HTR-8/SVneo (cell line): ENCODE measurements at places on chromosomes 3 and 15.

DNA sequence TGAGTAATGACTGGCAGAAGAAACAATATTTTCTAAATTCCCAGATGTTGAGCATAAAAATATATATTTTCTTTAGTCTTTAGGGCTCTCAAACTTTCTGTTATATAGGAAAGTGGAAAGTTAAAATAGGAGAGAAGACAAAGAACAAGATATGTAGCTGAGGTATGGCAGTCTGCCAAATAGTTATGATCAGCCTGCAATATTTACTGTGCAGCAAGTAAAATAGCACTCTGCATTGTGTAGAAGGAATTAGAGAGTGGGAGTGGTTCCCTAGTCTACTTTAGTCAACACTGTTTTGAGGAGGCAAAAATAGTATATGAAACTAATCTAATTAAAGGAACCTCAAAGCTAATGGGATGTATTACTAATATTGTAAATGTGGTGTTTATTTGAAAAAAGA, 978.1 kb upstream of the ALCAM start:
- DNase-seq: no peak

GRCh38 chr3:189084620-189085019, 87.2 kb upstream of the TPRG1 start:
- DNase-seq: no peak

DNA sequence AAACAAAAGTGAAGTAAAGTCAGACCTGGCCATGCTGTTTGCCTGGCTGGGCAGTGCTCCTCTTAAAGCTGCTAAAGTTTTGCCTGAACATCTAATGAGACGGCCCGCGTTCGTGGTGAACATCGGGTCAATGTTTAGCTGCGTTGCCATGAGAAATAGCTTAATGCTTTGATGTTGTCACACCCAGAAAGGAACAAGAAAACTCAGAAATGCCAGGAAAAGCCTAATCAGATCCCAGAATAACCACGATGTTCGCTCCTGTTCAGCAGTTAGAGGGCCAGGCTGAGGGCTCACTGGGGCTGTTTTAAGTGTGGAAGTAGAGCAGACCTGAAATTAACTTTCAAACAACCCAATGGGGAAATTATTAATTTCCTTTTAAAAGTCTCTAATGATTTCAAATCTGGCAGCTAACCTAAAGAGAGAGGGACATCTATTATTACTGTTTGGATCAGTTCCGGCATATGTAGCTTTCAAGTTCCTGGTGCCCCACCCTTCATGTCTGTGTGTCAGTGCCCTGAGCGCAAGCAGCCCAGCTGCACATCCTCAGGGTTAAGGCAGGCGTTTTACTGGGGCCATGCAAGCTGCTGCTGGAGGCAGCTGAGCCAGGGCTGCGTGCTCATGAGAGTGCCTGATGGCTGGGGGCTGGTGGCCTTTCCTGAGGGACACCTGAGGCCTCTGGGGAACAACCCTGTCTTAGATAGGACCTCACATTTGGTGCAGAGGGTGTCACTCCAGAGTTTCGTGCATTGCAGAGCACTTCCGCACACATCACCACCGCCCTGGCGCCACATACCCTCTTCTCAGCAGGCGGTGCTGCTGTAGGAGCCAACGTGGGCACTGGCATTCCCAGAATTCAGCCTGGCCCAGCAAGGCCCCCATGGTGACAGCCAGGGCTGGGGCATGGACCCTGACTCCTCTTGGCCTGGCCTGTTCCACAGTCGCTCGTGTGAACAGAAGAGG, 76.6 kb downstream of the LRRK1 start:
- no peak for DNase-seq

DNA sequence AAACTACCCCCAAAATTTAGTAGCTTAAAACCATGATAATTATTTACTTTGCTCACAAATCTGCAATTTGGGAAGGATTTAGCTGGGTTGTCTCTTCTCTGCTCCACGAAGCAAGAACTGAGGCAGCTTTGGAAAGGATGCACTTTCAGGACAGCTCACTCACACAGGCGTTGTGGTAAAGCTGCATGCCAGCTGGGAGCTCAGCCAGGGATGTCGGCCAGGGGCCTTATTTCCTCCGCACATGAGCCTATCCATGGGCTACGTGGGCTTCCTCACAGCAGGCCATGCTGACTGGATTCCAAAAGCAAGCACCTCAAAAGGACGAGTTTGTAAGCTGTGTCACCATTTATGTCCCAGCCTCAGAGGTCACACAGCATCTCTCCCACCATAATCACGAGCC, 301.3 kb upstream of the IGF1R start:
- no peak for DNase-seq

DNA sequence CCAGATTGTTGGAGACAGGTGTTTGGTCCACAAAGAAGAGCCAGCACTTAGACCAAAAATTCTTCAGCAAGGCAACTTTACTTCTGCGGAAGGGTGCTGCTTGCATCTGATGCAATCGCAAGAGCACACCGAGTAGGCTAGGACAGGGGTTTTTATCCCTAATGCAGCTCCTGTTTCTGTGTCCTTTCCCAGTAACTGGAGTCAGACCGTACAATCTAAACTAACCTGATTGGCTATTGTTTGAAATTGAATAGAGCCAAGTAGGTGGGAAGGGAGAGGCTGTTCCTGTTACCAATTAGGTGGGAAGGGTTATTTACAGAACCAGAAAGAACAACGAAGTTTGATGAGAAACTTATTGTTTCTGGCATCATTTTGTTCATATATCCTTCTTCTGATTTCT, 77.6 kb downstream of the CHCHD4 start:
- DNase-seq: no peak

- DNase-seq: no peak
Observed at GRCh38 chr3:4980229-4981203, 1.3 kb downstream of the BHLHE40 start.

DNA sequence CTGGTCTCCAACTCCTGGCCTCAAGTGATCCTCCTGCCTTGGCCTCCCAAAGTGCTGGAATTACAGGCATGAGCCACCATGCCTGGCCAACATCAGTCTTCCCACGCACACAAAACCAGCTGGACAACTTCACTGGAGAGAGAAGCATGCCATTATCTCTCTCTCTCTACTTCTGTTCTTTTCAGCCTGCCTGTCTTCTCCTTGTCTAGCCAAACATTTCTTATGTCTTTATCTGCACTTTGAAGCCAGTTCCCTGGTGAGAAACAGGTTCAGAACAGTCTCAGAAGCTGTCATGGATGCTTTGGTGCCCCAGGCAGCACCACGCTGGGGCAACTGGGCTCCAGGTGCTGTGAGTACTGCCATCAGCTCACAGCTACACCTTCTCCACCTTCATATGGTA, 79.8 kb downstream of the PRICKLE2 start:
- DNase-seq: no peak

GRCh38 chr3:43857361-43858293, 166.9 kb downstream of the ABHD5 start:
- DNase-seq: no peak

DNA sequence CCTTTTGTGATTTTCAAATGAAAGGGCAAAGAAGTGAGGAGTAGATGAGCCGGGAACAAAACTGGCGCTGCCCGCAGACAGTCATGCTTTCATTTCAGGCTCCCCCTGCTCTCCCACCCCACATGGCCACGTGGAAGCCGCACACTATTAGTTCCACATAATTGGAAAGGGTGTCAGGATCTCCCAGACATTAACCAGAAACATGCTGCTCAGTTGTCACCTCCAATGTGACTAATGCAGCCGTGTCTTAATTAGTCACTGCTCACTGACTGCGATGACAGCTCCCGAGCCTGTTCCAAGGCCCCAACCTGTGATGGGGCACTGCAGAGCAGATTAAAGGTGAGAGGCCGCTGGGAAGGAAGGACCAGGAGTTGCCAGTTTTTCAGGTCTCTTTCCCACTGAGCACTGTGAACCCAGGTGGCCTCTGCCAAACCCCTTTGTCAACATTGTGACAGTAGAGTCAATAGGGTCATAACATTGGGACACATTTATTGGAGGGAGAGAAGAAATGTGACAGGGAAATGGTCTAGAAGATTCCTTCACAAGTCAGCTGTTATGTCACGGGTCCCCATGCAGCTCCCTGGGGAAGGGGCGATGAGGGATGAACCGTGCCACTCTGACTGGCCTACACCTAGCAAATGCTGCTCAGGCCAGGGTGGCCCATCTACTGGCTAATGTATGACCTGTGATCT, 38.6 kb upstream of the SFMBT1 start:
- DNase-seq: no peak

DNA sequence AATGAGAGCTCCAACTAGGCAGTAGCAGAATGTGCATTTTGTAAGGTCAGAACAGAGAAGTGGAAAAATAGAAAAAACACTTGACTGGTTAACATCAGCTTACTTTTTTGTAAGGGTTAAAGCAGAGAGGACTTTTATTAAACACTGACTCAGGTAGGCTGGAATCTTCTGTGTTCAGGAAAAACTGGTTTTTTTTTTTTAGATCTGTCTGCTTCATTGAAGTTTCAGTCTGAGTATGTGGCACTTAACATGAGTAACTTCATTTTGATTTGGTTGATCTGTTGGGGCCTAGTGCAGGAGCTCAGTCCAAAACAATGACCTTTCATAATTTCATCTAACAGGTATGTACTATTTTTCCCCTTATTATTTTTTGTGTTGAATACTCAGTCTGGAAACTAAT, 141.1 kb downstream of the DOCK3 start:
- no peak for DNase-seq

- no peak for DNase-seq
Observed at GRCh38 chr3:186782542-186783057, 777 bp upstream of the EIF4A2 start.

GRCh38 chr3:152076148-152076547, 192.6 kb upstream of the MBNL1 start:
- DNase-seq: no peak

- DNase-seq: no peak
Observed at GRCh38 chr15:40232625-40233070, 6.2 kb upstream of the PAK6 start.

GRCh38 chr3:177525414-177525813, 328.1 kb upstream of the TBL1XR1 start:
- DNase-seq: no peak

GRCh38 chr15:66629817-66630576, 64.2 kb upstream of the LCTL start:
- no peak for DNase-seq

- DNase-seq: no peak
Observed at GRCh38 chr3:12421132-12421531, 63.1 kb upstream of the TSEN2 start.

- no peak for DNase-seq
Observed at GRCh38 chr3:179981646-179982045, 55.1 kb downstream of the PEX5L start.

DNA sequence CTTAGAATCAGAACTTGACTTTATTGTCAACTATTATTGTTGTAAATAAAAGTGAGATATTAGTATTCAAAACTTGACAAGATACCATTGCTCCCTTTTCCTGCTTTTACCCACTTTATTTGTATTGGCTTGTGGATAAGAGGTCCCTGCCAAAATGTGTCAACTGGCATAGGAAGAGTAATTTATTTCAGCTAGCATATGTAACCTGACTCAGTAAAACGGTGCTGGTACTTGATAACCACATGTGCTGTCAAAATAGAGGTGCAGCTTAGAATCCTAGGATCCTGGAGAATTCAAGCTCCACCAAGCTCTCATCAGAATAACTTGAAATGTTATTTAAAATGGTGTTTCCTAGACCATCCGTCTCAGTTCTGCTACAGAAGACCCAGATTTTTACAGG, 90.2 kb upstream of the TGFBR2 start:
- DNase-seq: no peak

DNA sequence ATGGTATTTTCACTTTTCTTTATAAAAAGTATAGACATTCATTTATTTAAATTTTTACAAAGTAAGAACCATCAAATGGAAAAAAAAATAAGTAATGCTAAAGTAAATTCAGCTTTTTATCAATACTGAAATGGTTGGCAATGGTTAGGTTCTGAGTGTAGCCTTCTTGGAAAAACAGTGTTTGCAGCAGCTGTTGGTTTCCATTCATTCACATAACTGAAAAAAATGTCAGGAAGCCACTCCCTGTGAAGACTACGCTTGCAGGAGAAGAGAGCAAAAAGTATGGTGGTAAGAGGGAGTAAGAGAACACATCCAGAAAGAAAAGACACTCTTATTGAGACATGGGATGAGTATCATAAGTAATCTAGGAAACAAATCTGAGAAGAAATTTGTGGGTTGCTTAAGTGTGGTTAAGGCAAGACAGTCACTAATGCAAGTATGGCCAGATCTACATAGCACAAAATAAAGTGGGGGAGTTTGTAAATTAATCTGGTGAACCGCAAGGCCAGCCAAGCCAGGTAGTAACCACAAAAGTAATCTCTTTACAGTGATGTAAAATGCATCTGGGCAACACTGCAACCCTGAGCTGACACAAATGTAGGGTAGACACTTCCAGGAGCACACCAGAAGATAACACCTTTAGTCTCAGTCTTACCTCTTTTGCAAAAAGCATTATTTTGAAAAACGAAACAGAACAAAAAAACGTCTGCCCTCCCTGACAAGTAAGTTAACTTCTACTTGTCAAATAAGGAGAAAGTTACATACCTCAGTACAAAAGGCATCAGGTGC, 133.7 kb downstream of the IGSF11 start:
- DNase-seq: no peak

- DNase-seq: no peak
Observed at GRCh38 chr3:111932946-111933345, 45.9 kb upstream of the ABHD10 start.
